Stimulated activated CD8-positive, alpha-beta memory T cell treated with anti-CD3 and anti-CD28 coated beads, Interleukin-15, amount 100 ng/mL, for 1 hour (primary cell): ENCODE measurements at places on chromosomes 4 and X.

- no peak for DNase-seq
Observed at GRCh38 chr4:108831886-108832285, 69.0 kb upstream of the ETNPPL start.

DNA sequence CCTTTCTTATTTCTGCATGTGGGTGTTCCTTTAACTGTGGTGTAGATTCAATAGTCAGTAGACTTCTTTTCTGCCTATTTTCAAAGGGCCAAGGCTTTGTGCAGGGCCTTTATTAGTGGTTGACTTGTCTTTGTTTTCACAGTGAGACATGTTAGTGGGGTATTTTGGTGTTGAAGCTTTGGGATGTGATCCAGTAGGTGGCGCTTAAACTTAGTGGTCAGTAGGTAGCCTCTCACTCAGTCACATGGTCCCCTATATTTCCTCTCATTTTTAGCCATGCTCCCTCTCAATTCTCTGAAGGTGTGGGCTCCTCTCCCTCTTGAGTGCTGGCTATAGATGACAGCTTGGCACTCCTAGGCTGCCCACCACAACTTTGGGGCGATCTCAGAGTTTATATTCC is 23.4 kb upstream of the SLC10A7 start:
- no peak for DNase-seq

GRCh38 chr4:721261-722168 is 15.9 kb downstream of the PCGF3 start:
- no peak for DNase-seq

DNA sequence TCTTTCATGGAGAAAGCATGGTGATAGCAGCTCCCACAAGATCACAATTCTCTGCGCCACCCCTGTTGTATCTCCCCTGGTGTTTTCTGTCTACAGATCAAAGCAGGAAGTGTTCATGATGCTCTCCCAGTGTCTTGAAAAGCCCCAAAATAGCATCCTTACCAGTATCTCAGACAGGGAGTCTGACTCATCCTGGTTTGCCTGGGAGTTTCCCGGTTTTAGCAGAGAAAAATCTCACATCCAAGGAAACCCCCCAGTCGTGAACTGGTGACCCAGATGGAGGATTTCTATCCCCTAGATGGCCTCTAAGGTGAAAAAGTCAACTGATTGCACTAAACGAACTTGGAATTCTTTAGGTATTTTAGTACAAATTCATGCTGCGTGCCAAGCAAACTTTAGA is 64.3 kb upstream of the NR0B1 start:
- DNase-seq = no peak

DNA sequence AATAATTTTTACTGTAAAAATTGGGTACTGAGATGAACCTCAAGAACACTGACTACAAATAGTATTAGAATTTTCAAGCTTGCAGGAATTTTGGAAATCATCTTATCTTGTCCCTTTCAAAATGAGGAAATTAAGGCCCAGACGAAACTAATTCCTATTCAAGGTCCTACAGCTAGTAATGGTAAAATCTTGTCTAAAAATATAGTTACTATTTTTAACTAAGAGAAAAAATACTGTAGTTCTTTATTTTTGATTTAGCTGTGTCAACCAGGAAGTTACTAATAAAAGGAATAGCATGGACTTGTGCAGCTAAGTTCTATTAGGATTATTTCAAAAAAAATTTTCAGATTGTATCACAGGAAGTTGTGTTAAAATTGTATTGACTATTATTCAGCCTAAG is 12.7 kb downstream of the PRIMPOL start:
- no peak for DNase-seq

- no peak for DNase-seq
Observed at GRCh38 chr4:1573830-1574459, 110.2 kb downstream of the FAM53A start.

- no peak for DNase-seq
Observed at GRCh38 chr4:3342182-3342854, 49.5 kb downstream of the RGS12 start.

- DNase-seq = no peak
Observed at GRCh38 chr4:59222221-59222620, 1977.9 kb upstream of the ADGRL3 start.

DNA sequence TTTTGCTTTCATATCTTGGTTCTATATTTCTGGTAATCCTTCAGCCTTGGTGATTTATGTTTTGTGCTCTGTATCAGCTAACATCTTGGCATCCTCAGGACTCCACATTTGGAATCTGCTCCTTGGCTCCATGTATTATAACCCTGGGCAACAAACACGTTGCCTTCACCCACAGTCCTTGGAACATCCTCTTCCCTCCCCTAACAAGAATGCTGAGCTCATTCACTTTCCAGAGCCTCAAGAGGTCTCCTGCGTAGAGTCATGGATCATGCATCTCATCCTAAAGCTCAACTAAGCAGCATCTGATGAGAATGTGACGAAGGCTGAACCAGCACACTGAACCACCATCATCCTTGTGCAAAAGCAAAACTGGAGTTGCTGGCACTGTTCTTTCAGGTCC is 60.5 kb upstream of the C1GALT1C1 start:
- no peak for DNase-seq
